Right atrium auricular region (tissue), 2 donors: ENCODE measurements at places on chromosomes 6 and 20. TPM values are rescaled to one million over a fixed set of nuclear protein-coding genes. Genes with fewer than 3 reads are reported as not detected.

The IL20RA gene
- 0.12 TPM for total RNA-seq

The SLC17A9 gene
- 1.8 TPM for total RNA-seq

The EEF1A1 gene
- 5,616 TPM for total RNA-seq

The OR2H2 gene
- not detected for total RNA-seq

- no peak for DNase-seq
Measured at GRCh38 chr20:52578559-52578958, 387.0 kb upstream of the ZFP64 start.

GRCh38 chr6:119110601-119111548 is 32.4 kb upstream of the FAM184A start:
- DNase-seq, result no peak

- no peak for DNase-seq
Measured at GRCh38 chr6:77674211-77674610, 21.4 kb downstream of the MEI4 start.

- no peak for DNase-seq
Measured at GRCh38 chr20:62215991-62216635, 4.0 kb downstream of the HRH3 start.
